ENCODE measurements at places on chromosomes 16 and 17. TPM values are rescaled to one million over a fixed set of nuclear protein-coding genes. Genes with fewer than 3 reads are reported as not detected.
A peak's percentile ranks its signal among the peaks of the same experiment; 100 is the strongest.

GRCh38 chr17:20920815-20921199 lies 122.0 kb downstream of the USP22 start:
- peaks cover 30% of the 10 kb centered on the region for H3K4me1 ChIP-seq
- no peaks in the 10 kb centered on the region for H3K27me3 ChIP-seq
- H3K36me3 ChIP-seq, result no peaks in the 10 kb centered on the region
- H3K27ac ChIP-seq, result peak overlapping the region; percentile 88
- peak; percentile 69 for DNase-seq

DNA sequence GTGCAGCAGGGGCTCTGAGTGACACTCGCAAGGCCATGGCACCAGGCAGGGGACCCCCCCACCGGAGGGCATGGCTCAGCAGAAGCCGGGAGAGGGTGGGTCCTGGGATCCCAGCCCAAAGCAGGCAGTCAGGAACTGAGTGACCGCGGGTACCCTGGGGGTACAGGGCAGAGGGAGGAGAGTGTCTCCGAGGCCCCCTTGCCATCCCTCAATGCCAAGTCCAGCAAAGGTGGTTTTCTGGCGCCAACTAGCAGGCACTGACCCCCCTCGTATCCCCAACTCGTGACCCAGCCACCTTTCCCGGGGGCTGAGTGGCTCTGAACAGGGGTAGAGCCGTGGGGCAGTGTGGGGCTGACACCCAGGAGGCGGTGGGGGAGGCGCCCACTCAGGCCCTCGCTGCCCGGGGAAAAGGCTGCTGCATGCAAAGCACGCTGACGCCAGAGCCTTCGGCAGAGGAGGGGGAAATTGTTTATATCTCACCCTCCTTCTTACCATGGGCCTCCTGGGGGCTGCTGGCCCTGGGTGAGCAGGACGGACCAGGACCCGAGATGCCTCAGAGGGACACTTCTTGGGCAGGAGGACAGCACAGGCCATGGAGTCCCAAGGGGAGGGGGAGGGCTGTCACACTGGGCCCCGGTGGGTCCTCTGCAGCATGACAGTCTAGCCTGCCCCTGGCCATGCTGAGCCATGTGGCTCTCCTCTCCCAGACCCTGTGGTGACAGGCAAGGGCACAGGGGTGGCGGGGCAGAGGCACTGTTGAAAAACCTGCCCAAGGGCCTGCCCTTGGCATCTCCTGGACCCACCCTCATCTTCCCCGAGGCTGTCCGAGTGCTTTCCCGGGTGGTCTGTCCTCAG lies 14.6 kb upstream of the ENPP7 start:
- no peak overlapping the region for H3K4me3 ChIP-seq
- no peaks in the 10 kb centered on the region for H3K27me3 ChIP-seq
- H3K4me1 ChIP-seq, result no peaks in the 10 kb centered on the region
- DNase-seq, result no peak

Gene PMP22
- total RNA-seq, result 41.7 TPM

DNA sequence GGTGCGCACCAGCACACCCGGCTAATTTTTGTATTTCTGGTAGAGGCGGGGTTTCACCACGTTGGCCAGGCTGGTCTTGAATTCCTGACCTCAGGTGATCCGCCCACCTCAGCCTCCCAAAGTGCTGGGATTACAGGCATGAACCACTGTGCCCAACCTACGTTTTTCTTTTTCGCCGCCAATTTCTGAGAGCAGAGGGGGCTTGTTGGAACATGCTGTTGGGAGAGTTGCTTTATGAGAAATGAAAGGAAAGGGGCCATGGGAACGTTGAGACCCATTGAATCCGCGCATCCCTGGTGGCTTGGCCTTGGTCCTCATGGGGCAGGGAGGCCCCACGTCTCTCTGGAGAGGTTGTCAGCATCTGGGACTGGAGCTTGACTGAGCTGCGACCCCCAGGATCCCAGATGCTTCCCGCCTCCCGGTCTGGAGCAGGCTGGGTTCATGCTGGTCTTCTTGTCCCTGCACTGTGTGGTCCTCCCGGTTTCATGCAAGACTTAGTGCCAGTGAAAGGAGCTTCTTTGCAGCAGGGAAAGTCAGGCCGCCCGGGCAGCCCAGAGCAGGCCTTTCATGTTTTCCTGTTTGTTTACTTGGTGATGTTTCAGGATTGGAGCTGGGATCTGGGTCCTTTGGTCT lies 22.8 kb downstream of the CRISPLD2 start:
- no peaks in the 10 kb centered on the region for H3K27me3 ChIP-seq
- no peaks in the 10 kb centered on the region for H3K36me3 ChIP-seq
- no peak overlapping the region for H3K27ac ChIP-seq
- H3K4me3 ChIP-seq, result no peak overlapping the region
- H3K4me1 ChIP-seq, result peaks cover 33% of the 10 kb centered on the region

GRCh38 chr17:76432712-76433336 lies 20.1 kb downstream of the UBE2O start:
- no peak overlapping the region for H3K4me3 ChIP-seq
- no peaks in the 10 kb centered on the region for H3K36me3 ChIP-seq
- no peaks in the 10 kb centered on the region for H3K4me1 ChIP-seq
- no peak overlapping the region for H3K27ac ChIP-seq

- DNase-seq, result no peak
- H3K27ac ChIP-seq, result no peak overlapping the region
- no peak overlapping the region for H3K4me3 ChIP-seq
- H3K27me3 ChIP-seq, result no peaks in the 10 kb centered on the region
- H3K4me1 ChIP-seq, result no peaks in the 10 kb centered on the region
- peaks cover 22% of the 10 kb centered on the region for H3K36me3 ChIP-seq
Measured at GRCh38 chr17:1897105-1897656, 67.4 kb downstream of the RPA1 start.

GRCh38 chr16:2767891-2768290 lies 9.2 kb downstream of the ELOB start:
- H3K4me3 ChIP-seq, result no peak overlapping the region
- no peak for DNase-seq
- H3K36me3 ChIP-seq, result peaks cover 81% of the 10 kb centered on the region
- no peak overlapping the region for H3K27ac ChIP-seq
- H3K27me3 ChIP-seq, result no peaks in the 10 kb centered on the region

Gene RNF222
- total RNA-seq, result not detected

GRCh38 chr16:4904942-4905615 lies 31.9 kb downstream of the PPL start:
- no peaks in the 10 kb centered on the region for H3K4me1 ChIP-seq
- DNase-seq, result no peak
- H3K27ac ChIP-seq, result no peak overlapping the region
- no peak overlapping the region for H3K4me3 ChIP-seq
- H3K27me3 ChIP-seq, result peaks cover 14% of the 10 kb centered on the region
- H3K36me3 ChIP-seq, result no peaks in the 10 kb centered on the region

- no peaks in the 10 kb centered on the region for H3K4me1 ChIP-seq
- no peaks in the 10 kb centered on the region for H3K27me3 ChIP-seq
- no peak for DNase-seq
- no peak overlapping the region for H3K4me3 ChIP-seq
- H3K36me3 ChIP-seq, result no peaks in the 10 kb centered on the region
Measured at GRCh38 chr16:57935904-57936303, 35.0 kb downstream of the CNGB1 start.

Gene ZNF469
- total RNA-seq, result 17.7 TPM

DNA sequence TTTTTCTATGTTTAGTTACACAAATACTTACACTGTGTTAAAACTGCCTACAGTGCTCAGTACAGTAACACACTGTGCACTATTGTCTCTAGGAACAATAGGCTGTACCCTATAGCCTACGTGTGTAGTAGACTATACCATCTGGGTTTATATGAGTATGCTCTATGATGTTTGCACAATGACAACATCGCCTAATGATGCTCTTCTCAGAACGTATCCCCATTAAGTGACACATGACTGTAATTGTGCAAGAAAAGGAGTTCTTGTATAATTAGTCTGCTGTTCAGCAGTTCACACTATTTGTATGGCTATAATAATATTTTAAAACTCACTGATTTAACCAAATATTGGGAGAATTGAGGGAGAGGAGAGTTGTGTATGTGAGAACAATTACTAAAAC lies 173.7 kb downstream of the TRIM37 start:
- no peaks in the 10 kb centered on the region for H3K27me3 ChIP-seq
- H3K36me3 ChIP-seq, result no peaks in the 10 kb centered on the region
- no peaks in the 10 kb centered on the region for H3K4me1 ChIP-seq
- H3K27ac ChIP-seq, result no peak overlapping the region

Gene CD300A
- total RNA-seq, result not detected

DNA sequence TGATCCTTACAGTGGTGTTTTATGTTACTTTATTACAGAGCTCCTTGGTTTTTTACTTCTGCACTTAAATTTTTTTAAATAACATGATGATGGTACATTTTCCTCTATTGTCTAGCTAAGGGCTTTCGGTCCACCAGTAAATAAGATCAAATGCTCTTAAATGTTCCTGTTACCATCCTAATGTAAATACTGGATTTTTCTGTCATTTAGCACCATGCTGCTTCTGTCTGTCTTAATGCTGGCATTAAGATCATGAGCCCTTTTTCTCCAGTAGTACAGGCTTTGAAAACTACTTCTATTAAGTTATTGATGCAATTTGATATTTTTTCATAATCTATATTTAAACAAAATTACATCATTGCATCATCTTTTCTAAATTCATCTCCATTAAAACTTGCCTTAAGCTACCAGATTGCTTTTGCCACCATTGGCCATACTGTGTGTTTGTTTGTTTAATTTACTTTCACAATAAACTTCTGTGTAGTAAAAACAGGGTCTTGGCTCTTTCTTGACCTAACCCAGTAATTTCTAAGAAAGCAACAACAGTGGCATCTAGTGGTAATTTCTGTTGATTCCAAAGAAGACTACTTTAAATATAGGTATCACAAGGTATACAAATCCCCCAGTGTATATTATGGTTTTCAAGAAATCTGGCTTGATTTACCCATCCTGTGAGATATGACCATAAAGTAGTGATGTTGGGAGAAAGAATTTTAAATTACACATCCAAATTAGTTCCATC lies 9.0 kb upstream of the PHAF1 start:
- H3K4me3 ChIP-seq, result no peak overlapping the region
- H3K4me1 ChIP-seq, result peaks cover 7% of the 10 kb centered on the region
- H3K27ac ChIP-seq, result peak overlapping the region; percentile 5
- peak; percentile 10 for DNase-seq

Gene PABPN1L
- total RNA-seq, result not detected

Gene MT1H
- total RNA-seq, result not detected

DNA sequence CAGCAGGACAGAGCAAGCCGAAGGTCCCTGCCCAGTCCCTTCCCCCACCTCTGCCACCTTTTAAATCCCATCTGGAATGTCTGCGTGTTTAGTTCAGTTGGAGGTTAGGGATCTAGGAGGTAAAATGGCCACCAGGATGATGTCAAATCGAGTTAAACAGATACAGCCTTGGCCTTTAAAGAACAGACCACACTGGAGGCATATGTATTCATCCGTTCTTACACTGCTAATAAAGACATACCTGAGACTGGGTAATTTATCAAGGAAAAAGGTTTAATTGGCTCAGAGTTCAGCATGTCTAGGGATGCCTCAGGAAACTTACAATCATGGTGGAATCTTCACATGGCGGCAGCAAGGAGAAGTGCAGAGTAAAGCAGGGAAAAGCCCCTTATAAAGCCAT lies 167.8 kb upstream of the CACNG5 start:
- H3K27ac ChIP-seq, result no peak overlapping the region
- H3K4me1 ChIP-seq, result no peaks in the 10 kb centered on the region
- DNase-seq, result no peak
- H3K4me3 ChIP-seq, result no peak overlapping the region

GRCh38 chr17:48543107-48543853 lies 1.6 kb downstream of the HOXB2 start:
- H3K27ac ChIP-seq, result peak overlapping the region; percentile 95
- no peak for DNase-seq
- H3K27me3 ChIP-seq, result peaks cover 36% of the 10 kb centered on the region
- H3K4me1 ChIP-seq, result peaks cover 43% of the 10 kb centered on the region
- H3K36me3 ChIP-seq, result no peaks in the 10 kb centered on the region

- H3K27ac ChIP-seq, result no peak overlapping the region
- H3K4me3 ChIP-seq, result peak overlapping the region; percentile 74
- H3K27me3 ChIP-seq, result peaks cover 3% of the 10 kb centered on the region
- DNase-seq, result no peak
- H3K4me1 ChIP-seq, result peaks cover 26% of the 10 kb centered on the region
Measured at GRCh38 chr17:75110234-75110937, 617 bp downstream of the ARMC7 start.

Gene MYH11
- 1.7 TPM for total RNA-seq

Gene GSE1
- 35.0 TPM for total RNA-seq

- H3K27me3 ChIP-seq, result no peaks in the 10 kb centered on the region
- no peaks in the 10 kb centered on the region for H3K36me3 ChIP-seq
- H3K4me1 ChIP-seq, result no peaks in the 10 kb centered on the region
Measured at GRCh38 chr16:51055434-51055833, 95.6 kb downstream of the SALL1 start.

GRCh38 chr17:9226794-9227135 lies 205.5 kb downstream of the NTN1 start:
- H3K27me3 ChIP-seq, result no peaks in the 10 kb centered on the region
- H3K4me1 ChIP-seq, result peaks cover 17% of the 10 kb centered on the region
- H3K4me3 ChIP-seq, result no peak overlapping the region
- H3K36me3 ChIP-seq, result no peaks in the 10 kb centered on the region
- no peak overlapping the region for H3K27ac ChIP-seq

DNA sequence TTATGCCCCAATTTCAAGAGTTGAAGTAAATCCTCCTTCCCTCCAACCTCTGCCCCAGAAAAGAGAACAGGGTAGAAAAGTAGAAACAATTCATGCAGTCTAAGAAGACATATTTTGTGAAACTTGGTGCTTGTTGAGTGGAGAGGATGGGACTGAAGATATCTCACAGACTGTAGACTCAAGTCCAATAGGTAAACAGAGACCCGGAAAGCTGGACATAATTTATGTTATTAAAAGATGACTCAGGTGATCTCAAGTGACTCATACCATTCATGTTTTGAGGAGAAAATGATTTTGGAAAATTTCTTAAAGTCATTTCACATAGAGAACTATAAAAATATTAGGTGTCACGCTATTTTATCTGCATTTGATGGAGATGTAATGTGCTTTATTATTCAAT lies 203.1 kb upstream of the SOX9 start:
- no peaks in the 10 kb centered on the region for H3K27me3 ChIP-seq
- H3K4me3 ChIP-seq, result no peak overlapping the region
- no peaks in the 10 kb centered on the region for H3K36me3 ChIP-seq
- H3K4me1 ChIP-seq, result peaks cover 11% of the 10 kb centered on the region
- DNase-seq, result no peak
- no peak overlapping the region for H3K27ac ChIP-seq

- H3K27ac ChIP-seq, result no peak overlapping the region
- no peak for DNase-seq
- no peaks in the 10 kb centered on the region for H3K27me3 ChIP-seq
- H3K4me1 ChIP-seq, result no peaks in the 10 kb centered on the region
Measured at GRCh38 chr16:13376174-13376573, 474.8 kb downstream of the SHISA9 start.

Measured in astrocyte (in vitro differentiated cells and primary cell).